ENCODE measurements at places on chromosomes 7 and 10. TPM values are rescaled to one million over a fixed set of nuclear protein-coding genes. Genes with fewer than 3 reads are reported as not detected.

MYL7 gene
- total RNA-seq, result 1.5 TPM

- no peak for DNase-seq
Observed at GRCh38 chr7:157537056-157537455, 200.3 kb downstream of the DNAJB6 start.

GRCh38 chr7:45190406-45191165, 33.0 kb downstream of the RAMP3 start:
- DNase-seq, result no peak

DNA sequence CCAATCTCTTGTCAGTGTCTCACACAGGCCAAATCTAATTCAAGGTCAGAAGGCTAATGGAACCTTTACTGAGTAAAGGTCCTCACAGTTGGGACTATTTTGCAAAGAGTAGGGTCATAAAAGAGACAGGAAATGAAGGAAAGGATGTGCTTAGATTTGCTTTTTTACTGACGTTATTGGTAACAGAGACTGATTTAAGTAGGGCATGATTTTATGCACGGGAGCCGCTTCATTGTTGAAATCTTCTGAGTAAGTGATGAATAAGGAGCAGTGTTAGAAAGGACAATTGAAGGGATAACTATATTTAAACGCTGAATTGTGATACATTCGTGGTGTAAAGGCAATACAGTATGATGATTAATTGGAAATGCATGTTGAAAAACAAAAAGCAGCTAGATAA, 261.5 kb downstream of the MALRD1 start:
- no peak for DNase-seq

Data from left lung (tissue), 14 donors.